ENCODE measurements at places on chromosomes 1 and 21.

DNA sequence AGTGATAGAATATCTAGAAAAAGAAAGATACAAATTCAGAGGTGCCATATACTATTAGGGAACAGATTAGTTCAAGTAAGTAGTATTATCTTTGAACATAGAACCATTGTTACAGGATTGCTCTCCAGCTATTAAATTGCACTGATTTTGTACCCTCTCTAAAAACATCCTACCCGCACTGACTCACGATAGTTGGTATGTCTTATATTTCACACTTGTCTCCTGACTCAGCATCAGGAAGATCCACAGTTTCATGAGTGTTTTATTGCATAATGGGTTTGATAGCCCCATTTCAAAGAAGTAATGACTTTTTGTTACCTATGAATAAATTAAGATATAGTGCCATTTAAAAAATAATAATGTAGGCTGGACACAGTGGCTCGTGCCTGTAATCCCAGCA lies 6.0 kb downstream of the TATDN3 start:
- H3K27ac ChIP-seq, result no peak overlapping the region
- peaks cover 5% of the 10 kb centered on the region for H3K4me1 ChIP-seq
- no peaks in the 10 kb centered on the region for H3K27me3 ChIP-seq
- H3K36me3 ChIP-seq, result peaks cover 6% of the 10 kb centered on the region
- H3K4me3 ChIP-seq, result no peak overlapping the region

GRCh38 chr1:76013206-76013581 lies 61.4 kb upstream of the ST6GALNAC3 start:
- no peak for DNase-seq
- H3K4me1 ChIP-seq, result no peaks in the 10 kb centered on the region
- no peaks in the 10 kb centered on the region for H3K36me3 ChIP-seq
- H3K27me3 ChIP-seq, result no peaks in the 10 kb centered on the region
- H3K4me3 ChIP-seq, result no peak overlapping the region

DNA sequence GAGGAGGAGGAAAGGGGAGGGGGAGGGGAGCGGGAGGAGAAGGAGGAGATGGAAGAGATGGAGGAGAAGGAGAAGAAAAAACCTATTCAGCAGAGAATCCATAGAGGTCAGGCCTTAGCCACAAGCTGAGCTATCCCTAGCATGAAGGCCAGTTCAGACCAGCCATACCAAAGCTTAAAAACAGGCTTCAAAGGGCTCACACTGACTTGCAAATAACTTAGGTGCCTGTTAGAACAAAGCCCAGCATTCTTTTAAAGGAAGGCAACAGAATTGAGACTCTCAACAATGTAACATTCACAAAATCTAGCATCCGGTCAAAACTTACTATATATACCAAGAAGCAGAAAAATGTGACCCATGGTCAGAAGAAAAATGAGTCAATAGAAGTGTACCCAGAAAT lies 43.6 kb upstream of the IFFO2 start:
- no peak overlapping the region for H3K27ac ChIP-seq
- no peaks in the 10 kb centered on the region for H3K27me3 ChIP-seq
- DNase-seq, result no peak
- H3K4me1 ChIP-seq, result peaks cover 11% of the 10 kb centered on the region
- H3K4me3 ChIP-seq, result no peak overlapping the region

GRCh38 chr1:62774971-62775595 lies 8.8 kb upstream of the ATG4C start:
- no peak overlapping the region for H3K27ac ChIP-seq
- no peaks in the 10 kb centered on the region for H3K27me3 ChIP-seq
- H3K4me3 ChIP-seq, result no peak overlapping the region
- H3K36me3 ChIP-seq, result no peaks in the 10 kb centered on the region

- no peaks in the 10 kb centered on the region for H3K36me3 ChIP-seq
- DNase-seq, result no peak
- H3K27me3 ChIP-seq, result no peaks in the 10 kb centered on the region
- no peak overlapping the region for H3K4me3 ChIP-seq
- peaks cover 39% of the 10 kb centered on the region for H3K4me1 ChIP-seq
These were observed 11.9 kb downstream of the ALPL start for GRCh38 chr1:21520899-21521716.
